ENCODE measurements at places on chromosomes 2 and 18.

GRCh38 chr2:234492717-234493485 is 4.0 kb downstream of the ARL4C start:
- DNase-seq, result no peak

DNA sequence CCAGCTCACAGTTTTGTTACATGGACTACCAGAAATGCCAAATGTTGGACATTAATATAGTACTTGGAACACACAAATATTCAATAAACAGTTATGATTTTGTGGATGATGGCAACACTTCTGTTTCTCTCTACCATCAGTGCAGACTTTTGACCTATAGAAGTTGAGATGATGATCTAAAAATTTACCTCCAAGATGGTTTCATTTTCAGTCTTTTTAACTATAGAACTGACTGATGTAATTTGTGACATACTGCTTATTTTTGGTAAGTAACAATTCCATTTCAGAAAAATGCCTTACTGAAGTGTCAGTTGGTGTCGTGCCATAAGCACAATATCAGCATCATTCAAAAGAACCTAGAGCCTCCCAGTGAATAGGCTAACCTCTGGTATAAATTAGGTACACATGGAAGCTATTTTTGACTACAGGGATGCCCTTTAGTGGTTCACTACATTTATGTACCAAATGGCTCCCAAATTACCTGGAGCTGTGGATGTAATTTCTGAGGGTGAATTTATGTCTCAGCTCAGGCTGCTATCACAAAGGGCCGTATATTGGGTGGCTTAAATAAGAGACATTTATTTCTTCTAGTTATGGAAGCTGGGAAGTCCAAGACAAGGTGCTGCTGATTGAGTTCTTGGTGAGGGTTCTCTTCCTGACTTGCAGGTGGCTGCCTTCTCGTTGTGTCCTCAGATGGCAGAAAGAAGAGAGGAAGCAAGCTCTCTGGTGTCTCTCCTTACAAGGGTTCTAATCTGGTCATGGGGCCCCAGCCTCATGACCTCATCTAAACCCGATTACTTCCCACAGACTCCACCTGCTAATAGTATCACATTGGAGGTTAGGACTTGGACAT is 66.5 kb downstream of the ALPK2 start:
- no peak for DNase-seq

- no peak for DNase-seq
These were observed 38.6 kb upstream of the TGIF1 start for GRCh38 chr18:3411327-3411726.

DNA sequence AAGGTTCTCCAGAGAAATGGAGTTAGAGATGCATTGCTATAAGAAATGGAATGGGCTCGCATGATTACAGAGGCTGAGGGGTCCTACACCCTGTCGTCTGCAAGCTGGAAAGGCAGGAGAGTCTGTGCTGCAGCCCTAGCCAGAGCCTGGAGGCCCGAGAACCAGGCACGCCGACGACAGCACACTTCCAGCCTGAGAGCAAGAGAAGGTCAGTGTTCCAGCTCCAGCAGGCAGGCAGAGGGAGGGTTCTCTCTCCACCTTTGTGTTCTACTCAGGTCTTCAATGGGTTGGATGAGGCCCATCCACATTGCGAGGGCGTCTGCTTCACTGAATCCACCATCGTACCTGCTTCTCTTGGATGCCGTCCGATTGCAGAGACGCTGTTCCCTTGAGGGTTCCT is 177.6 kb upstream of the HDAC4 start:
- DNase-seq, result no peak

GRCh38 chr2:8196316-8196715 is 485.5 kb upstream of the ID2 start:
- DNase-seq, result peak; percentile 26

DNA sequence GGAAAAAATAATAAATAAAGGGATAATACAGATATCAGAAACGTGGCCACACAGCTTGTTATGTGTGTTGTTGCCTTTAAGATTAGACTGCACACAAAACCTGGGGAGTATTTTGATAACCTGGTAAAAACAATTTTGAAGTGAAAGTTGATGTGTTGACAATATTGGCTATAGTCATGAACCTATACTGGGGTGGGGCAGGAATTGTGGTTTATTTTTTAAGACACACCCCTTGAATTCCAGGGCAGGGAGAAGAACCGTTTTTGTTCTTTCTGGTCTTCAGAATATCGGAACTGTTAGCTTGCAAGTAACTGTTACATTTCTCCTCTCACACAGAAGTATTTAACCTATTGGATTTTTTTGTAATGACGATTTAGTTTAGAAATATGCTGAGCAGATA is 80.4 kb downstream of the LIMS1 start:
- no peak for DNase-seq

DNA sequence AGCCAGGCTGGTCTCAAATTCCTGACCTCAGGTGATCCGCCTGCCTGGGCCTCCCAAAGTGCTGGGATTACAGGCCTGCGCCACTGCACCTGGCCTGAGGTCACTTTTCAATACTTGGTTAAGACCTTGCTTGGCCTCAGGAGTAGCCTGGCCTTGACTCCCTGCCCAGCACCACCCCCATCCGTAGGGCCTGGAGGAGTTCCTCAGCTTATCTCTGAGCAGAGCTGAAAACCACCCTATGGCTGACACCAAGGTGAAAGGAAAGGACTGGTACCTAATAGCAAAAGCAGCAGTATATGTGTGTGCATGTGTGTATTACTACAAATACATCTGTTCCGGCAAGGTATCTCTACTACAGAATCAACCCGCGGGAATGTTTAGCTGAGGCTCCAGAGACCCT is 56.0 kb downstream of the STEAP3 start:
- DNase-seq, result no peak

DNA sequence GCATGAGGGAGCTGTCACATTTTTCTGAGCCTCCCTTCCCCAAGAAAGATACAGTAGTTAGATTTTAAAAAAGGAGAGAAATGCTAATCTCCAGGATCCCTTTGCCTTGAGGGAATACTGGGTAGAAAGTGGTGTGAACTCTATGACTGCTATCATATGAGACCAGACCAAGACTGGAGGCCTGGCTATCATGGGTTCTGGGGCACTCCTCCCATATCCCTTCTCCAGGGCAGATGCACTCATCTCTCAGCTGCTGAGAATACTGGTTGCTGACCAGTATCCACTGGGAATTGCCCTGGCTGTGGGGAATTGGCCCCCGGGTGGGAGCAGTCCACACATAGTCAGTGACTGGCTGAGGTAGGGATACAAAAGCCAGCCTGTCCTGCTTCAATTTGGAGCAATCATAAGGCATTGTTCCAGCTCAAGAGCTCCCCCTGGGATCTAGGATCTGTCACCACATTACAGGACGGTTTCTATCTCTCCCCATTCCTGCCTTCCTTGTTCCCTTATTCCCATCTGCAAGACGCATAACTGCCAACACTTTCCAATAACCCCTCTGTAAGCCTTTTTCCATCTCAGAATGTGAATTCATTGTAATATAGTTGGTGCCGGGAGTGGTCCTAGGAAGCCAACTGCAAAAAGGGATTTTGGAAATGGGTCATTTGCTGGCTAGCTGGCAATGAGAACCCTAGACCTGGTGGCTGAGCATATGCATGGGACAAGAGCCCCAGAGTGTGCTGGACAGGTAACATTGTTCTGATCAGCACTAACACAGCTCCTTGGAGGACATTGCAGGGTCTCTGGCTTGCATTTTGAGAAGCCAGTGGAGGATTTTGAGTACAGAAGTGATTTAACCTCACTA is 35.4 kb upstream of the REEP1 start:
- DNase-seq, result peak; percentile 31

DNA sequence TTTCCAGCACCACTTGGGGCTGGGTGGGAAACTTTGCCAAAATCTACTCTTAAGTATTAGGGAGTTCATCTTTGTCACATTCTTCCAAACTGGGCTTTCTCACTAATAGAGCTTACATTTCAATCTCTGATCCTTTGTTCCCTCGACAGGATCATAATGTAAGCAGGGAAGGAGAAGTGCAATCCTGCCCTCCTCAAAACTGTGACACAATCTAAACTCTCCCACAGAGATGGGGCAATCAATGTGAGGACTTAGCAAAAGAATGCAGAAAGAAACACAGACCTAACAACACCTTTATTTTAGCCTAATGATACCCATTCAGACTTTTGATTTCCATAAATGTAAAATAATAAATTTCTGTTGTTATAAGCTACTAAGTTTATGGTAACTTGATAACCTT is 40.8 kb downstream of the DSEL start:
- no peak for DNase-seq

DNA sequence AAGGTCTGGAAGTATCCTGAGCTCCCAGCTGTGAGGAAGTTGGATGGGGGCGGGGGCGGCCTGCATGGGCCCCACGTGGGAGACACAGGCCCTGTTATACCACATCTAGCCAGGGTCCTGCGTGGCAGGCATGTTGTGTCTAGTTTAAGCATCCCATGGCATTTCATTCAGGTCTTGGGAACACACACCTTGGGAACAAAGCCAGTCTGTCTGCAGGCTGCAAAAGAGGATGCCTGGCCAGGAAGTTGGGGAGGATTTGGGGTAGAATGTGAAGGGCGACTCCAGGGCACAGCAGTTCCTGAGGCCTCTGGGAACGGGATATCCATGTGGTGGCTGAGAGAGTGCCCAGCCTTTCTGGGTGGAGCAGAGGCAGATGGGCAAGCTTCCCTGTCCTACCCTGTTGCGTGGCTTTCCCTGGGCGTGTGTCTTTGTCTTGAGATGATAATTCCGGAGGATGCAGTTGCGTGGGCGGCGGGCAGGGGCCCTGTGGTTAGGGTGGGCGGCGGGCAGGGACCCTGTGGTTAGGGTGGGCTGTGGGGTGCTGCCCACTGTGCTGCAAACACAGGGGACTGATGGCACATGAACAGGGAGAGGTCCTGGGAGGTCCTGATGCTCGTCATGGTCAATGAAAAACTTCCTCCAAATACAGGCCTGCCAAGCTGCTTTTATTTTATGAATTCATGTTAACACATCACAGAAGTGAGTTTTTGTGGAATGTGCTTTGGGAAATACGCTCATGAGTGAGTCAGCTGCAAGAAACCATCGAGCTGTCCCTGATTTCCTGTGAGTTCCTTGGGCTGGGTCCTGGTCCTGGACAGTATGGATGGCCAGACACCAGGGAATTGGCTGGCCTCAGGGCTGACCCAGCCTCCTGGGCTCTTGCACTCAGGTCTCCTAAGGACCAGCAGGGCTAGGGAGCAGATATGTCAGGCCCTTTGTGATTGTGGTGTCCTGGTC is 90.0 kb upstream of the HS6ST1 start:
- DNase-seq, result no peak

DNA sequence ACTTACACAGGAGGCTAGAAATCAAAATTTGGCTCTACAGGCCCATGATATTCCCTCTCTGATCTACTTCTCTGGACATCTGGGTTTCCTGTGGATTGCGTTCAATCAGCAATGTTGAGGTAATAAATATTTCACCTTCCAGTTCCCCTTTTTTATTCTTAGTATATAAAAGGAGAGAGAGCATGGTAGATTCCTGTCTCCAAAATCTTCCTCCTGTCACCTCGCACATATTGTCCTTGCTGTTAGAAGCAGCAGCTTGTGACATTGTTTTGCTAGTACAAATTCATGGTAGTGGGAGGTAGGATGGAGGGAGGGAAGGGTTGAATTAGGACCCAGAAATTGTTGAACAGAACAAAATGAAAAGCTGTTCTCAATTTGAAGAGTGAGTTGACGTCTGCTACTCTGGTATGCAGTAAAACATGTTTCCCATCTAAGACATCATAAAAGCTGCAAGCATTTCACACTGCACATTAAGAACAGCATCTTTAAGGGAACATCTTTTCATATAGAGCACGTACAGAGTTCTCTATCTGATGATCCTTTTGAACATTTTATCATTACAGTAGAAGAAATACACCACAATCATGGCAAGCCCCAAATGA is 156.4 kb downstream of the RDH14 start:
- no peak for DNase-seq

- DNase-seq, result no peak
These were observed 44.5 kb downstream of the DOCK10 start for GRCh38 chr2:224997802-224998201.

- DNase-seq, result no peak
These were observed 634.6 kb upstream of the SLC39A10 start for GRCh38 chr2:195022508-195022830.

GRCh38 chr2:21282515-21282898 is 158.7 kb downstream of the TDRD15 start:
- no peak for DNase-seq

GRCh38 chr18:50654658-50655550 is 95.0 kb downstream of the MAPK4 start:
- no peak for DNase-seq

GRCh38 chr18:51668101-51668500 is 470.6 kb upstream of the MEX3C start:
- DNase-seq, result peak; percentile 59

DNA sequence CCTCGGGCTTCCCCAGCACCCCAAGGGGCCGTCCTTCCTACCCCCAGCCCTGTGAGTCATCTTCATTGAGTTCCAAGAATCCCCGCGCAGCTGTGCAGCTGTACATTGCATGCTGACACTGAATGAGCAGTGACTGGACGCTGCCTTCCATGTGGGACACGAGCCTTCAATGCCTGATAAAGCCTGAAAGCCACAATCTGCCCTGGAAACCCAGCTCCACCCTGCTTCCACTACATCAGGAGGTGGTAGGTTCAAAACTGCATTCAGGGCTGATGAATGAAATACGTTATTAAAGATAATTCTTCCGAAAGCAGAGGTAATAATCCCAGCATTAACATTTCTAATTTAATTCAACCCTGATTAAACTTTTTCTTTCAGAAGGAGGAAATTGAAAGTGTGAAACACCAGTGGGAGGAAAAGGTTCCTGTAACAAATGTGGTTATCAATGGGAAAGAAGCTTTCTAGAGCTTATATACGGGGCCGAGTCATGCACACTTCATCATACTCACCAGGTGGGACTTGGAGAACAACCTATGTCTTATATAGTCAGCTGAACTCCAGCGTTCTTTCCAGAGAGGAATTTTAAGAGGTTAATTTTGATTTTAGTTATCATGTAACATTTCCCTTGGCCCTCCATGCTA is 360.1 kb downstream of the LPIN1 start:
- no peak for DNase-seq

GRCh38 chr2:25115902-25116301 is 52.5 kb downstream of the POMC start:
- DNase-seq, result no peak

GRCh38 chr18:21826641-21827302 is 86.2 kb downstream of the MIB1 start:
- DNase-seq, result no peak

GRCh38 chr18:64806691-64807090 is 657.8 kb upstream of the LINC00305 start:
- no peak for DNase-seq

DNA sequence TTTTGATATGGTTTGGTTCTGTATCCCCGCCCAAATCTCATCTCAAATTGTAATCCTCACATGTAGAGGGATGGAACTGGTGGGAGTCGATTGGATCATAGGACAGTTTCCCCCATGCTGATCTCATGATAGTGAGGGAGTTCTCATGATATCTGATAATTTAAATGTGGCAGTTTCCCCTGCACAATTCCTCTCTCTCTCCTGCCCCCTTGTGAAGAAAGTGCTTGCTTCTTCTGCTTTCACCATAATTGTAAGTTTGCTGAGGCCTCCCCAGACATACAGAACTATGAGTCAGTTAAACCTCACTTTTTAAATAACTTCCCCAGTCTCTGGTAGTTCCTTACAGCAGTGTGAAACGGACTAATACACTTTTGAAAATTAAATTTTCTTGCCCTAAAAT is 12.3 kb upstream of the KCNJ3 start:
- DNase-seq, result no peak

GRCh38 chr2:53786352-53786704 is 425 bp downstream of the ASB3 start:
- no peak for DNase-seq
